ENCODE measurements at places on chromosomes 7 and 10.

DNA sequence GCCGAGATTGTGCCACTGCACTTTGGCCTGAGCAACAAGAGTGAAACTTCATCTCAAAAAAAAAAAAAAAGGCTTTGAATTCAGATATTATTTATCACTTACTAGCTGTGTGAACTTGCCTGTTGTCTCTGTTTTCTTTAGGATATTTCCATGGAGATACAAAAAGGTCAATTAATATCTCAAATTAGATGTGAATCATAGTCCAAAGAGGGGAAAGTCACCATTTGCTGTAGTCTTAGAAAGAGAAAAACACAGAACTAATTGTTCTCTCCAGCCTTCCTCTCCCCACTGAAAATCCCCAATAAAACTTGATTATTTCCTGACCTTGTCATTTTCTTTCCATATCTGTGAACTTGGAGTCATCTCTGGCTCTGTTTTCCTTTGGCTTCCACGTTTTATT, 21.2 kb downstream of the HEPACAM2 start:
- DNase-seq: no peak

GRCh38 chr10:107656932-107657331, 492.4 kb upstream of the SORCS1 start:
- no peak for DNase-seq

GRCh38 chr10:35212856-35213255, 86.2 kb downstream of the CREM start:
- DNase-seq: no peak

DNA sequence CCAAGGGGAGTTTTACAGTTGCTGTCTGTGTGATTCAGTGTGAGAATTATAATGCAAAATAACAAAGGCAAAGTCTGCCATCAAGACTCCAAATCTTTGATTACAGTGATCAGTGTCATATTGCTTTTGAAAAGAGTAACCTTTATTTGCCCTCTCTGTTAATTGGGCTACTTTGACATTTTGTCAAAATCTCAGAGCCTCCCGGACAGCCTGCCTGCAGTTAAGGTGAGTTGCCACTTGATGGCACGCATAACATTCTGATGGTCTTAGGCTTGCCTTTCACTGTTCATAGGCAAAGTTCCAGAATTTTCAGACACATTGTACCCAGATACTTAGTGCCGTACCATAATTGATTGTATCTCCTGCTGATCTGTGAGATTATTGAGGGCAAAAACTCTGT, 253.5 kb downstream of the ABCA13 start:
- no peak for DNase-seq

- no peak for DNase-seq
Measured at GRCh38 chr10:78472551-78472890, 438.9 kb downstream of the RPS24 start.

- no peak for DNase-seq
Measured at GRCh38 chr7:66847879-66848790, 72.9 kb upstream of the TMEM248 start.

- DNase-seq: no peak
Measured at GRCh38 chr10:131876017-131876416, 24.8 kb upstream of the PPP2R2D start.

DNA sequence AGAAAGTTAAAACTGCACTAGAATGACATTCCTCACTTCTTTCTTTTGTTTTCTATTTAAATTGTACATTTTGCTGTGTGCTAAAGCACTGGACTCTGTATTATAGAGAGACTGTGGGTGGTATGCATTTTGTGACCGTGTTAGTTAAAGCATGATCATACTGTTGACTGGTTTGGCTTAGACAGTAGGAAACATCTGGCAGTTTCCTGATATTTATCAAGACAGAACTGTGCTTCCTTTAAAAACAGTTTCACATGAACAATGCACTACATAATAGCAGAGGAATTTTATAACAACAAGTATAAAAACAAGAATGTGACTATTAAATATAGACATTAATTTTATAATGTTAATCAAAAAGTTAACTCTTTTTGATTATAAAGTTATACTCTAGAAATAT, 23.1 kb downstream of the GNG11 start:
- DNase-seq: no peak
